T-helper 1 cell (primary cell): ENCODE measurements at places on chromosomes 5 and 9.

DNA sequence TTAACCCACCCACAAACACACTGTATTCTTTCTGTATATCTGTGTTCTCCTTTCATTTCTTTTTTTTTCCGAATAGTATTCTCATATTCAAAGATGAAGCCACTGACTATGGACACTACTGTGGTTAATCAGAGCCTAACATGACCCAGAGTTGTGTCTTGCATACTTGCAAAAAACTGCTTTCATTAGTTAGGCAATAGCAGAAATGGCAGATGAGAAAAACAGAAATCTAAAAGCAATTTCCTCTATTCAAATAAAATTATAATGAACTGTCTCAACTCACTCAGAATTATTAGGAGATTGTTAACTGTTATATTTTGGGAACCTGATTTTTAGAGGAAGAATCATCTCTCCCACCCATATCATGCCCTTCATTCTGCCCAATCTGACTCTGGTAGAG is 45.9 kb downstream of the FREM1 start:
- DNase-seq, result no peak

GRCh38 chr5:177458912-177459350 is 12.3 kb downstream of the PRR7 start:
- no peak for DNase-seq

DNA sequence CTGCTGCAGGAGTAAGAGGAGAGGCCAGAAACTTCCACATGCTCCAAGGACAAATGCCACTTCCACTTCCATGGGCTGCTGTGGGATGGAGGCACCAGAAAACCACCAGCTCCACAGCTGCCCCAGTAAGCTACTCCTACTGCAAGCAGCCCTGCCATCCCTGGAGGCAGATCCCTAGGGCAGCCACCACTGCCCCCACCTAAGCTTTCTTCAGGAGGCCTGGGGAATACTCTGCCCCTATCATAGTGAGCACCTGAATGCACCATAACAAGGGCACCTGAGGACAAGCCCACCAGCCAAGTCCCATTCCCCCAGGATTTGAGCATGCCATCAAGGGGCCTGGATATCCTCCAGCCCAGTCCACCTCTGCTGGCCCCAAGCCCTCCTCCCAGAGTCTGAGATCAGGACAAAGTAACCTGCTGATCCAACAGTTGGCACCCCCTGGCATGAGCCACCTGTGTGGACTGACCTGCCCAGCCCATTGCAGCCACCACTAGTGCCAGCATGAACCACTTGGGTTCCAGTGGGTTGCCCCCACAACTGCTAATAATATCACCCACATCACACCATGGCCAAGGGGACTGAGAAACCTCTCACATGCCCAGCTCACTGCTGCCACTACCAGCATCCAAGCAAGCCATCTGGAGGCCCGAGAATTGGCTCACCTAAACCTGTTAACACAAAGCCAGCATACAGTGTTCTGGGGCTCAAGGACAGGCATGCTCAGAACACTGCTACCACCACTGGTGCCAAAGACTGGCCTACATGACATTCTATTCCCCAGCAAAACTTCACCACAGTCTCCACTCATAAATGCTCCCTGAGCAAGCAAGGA is 480.1 kb downstream of the CDH12 start:
- no peak for DNase-seq

DNA sequence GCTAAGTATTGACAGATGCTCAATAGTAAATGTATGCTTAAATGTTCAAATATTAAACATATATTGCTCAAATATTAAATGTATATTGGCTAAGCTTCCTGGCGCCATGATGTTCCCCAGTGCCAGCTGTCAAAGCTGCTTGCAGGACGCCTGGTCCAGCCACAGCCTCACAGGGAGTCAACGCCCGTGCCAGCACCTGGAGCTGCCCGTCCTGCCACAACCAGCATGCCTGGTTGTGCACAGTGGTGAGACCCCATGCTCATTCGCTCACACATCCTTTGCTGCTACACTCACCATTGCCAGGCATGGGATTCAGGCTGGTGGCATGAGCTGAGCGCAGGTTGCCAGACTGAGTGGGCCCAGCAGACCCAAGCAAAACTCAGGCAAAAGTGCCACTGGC is 926.9 kb upstream of the EDIL3 start:
- no peak for DNase-seq

GRCh38 chr9:107870927-107871680 is 381.5 kb upstream of the KLF4 start:
- no peak for DNase-seq

GRCh38 chr9:2093920-2094597 is 78.9 kb downstream of the SMARCA2 start:
- no peak for DNase-seq

- DNase-seq, result no peak
Measured at GRCh38 chr9:95870906-95871305, 4.6 kb upstream of the ERCC6L2 start.

- no peak for DNase-seq
Measured at GRCh38 chr9:124280176-124280691, 22.5 kb downstream of the NEK6 start.

DNA sequence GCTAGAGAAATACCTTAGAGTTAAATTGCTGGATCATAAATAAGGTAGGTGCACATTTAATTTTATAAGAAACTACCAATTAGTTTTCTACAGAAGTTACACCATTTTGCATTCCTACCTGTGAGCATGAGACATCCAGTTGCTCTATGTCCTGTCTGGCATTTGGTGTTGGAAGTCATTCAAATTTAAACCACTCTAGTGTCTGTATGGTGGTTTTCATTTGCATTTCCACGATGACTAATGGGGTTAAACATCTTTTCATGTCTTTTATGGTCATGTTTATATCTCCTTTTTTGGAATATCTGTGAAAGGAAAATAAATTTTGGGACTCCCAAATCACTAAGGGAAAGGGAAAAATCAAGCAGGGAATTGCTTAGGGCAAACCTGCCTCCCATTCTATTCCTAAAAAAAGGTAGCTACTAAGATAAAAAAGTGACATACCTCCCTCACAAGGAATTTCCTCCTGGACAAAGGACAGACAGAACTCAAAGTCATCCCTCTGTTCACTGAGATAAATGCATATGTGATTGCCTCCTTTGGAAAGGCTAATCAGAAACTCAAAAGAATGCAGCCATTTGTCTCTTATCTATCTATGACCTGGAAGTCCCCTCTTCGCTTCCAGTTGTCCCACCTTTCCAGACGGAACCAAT is 31.6 kb upstream of the ADCY2 start:
- DNase-seq, result no peak

- DNase-seq, result no peak
Measured at GRCh38 chr9:1047591-1048230, 2.4 kb upstream of the DMRT2 start.

DNA sequence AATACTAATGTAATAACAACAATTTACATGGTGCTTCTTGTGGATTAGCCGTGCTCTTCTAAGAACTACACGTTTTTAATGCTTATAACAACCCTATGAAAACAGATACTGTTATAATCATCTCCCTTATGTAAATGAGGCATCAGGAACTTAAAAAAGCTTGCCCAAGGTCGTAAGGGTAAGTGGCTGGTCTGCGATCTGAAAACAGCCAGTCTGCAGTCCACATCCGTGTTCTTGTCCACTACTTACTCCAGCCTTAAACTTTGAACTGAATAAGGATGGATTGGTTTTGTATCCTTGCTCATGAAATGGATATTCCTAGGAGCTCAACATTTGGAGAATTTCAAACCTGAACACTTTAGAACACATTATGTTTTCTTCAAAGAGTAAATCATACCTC is 26.7 kb downstream of the PAM start:
- no peak for DNase-seq

DNA sequence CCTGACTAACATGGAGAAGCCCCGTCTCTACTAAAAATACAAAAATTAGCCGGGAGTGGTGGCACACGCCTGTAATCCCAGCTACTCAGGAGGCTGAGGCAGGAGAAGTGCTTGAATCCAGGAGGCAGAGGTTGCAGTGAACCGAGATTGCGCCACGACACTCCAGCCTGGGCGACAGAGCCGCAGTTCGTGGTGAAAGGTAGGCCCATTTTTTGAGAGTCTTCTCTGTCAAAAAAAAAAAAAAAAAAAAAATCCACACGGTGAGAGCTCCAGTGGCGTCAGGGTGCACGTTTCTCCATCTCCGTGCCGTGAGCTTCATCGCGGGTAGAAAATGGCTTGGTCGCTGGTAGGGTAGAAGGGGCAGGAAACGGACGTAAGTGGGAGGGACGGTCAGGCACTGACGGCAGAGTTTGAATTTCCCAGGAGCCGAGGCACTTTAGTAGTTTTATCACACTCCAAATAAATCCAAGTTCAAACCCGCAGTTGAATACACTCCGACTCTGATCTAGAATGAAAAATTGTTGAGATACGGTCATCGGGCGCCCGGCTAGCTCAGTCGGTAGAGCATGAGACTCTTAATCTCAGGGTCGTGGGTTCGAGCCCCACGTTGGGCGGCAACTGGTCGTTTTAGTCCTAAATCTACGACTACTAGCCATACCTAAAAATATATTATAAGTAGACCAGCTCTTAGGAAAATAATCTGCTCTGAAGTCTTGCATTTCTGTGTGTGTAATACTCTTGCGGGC is 2.4 kb upstream of the TRIM7 start:
- peak; percentile 64 for DNase-seq

GRCh38 chr9:69760278-69760610 is 433 bp upstream of the PTAR1 start:
- no peak for DNase-seq

GRCh38 chr9:16044579-16044881 is 491.7 kb downstream of the CCDC171 start:
- no peak for DNase-seq

DNA sequence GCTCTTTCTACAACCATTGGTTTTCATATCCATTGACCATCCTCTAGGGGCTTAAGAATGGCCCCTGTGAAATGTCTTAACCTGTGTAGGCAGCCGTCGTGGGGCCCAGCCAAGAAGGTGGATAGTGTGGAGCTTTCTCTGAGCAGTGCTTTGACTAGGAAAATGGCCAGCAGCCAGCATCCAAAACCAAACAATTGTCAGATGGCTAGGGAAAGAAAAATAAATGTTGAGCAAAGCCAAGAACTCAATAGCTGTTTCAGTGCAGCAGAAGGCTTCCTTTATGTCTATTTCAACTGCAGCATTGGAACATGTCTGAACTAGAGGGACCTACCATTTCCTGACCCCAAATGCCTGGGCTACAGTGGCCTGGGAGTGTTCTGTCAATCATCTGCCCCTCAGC is 374.9 kb downstream of the TLE4 start:
- no peak for DNase-seq

- DNase-seq, result no peak
Measured at GRCh38 chr9:31574006-31574765, 810.3 kb upstream of the ACO1 start.

DNA sequence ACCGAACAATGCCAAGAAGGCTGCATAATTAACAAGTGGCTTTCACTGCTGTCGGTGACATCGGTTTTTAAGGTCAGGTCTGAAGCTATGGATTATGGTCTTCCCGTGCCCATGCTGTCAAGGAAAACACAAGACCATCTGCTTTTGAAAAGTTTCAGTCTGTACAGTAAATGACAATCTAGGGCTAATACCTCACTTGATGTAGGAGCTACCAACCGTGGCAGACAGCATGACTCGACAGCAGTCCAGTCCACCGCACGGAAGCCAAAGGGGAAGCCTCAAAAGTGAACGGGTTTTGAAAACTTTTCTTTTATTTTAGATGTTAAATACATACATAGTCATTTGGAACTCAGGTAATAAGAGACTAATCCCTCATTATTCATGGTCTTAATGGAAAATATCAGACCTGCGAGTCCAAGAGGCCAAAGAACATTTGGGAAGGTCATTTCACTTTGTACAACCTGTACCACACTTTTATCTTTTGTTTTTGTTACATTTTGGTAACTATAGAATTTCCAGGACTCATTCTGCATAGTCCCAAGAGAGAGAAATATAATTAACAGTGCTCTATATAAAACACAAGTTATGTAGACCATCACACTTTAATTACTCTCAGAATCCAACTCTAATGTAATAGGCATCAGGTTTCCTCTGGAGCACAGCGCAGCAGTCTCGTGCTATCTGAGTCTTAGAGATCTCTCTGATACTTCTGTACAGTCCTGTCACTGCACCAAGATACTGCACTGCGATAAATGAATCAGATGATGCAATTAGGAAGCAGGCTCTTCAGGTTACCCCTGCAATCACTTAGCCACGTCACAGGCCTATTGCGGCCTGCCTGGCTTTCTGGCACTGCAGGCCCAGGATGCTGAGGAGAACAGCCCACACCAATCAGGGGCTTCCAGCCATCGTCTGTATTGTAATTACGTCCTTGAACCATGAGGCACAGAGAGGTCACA is 184.9 kb downstream of the FANCC start:
- DNase-seq, result no peak
